Activated CD8-positive, alpha-beta T cell treated with anti-CD3 and anti-CD28 coated beads for 36 hours (primary cell): ENCODE measurements at places on chromosomes 7 and 10. TPM values are rescaled to one million over a fixed set of nuclear protein-coding genes. Genes with fewer than 3 reads are reported as not detected.
A peak's percentile ranks its signal among the peaks of the same experiment; 100 is the strongest.

GRCh38 chr7:48551652-48552051 is 372.7 kb upstream of the CDC14C start:
- no peaks in the 10 kb centered on the region for H3K36me3 ChIP-seq
- no peak overlapping the region for H3K27ac ChIP-seq
- H3K27me3 ChIP-seq: no peaks in the 10 kb centered on the region
- H3K4me3 ChIP-seq: no peak overlapping the region

GRCh38 chr10:86106616-86107015 is 260.0 kb downstream of the GRID1 start:
- H3K27me3 ChIP-seq: no peaks in the 10 kb centered on the region
- no peaks in the 10 kb centered on the region for H3K36me3 ChIP-seq
- DNase-seq: no peak

GRCh38 chr10:95783741-95784140 is 27.8 kb downstream of the ENTPD1 start:
- peaks cover 16% of the 10 kb centered on the region for H3K27me3 ChIP-seq
- peaks cover 3% of the 10 kb centered on the region for H3K4me1 ChIP-seq
- H3K4me3 ChIP-seq: no peak overlapping the region
- no peak for DNase-seq
- H3K36me3 ChIP-seq: no peaks in the 10 kb centered on the region

GRCh38 chr7:86643561-86644281 is at the start of gene GRM3:
GRM3 (plus strand) TSS chr7:86643909; CDS start chr7:86765146, 121,237 bp downstream.
- no peaks in the 10 kb centered on the region for H3K4me1 ChIP-seq
- no peaks in the 10 kb centered on the region for H3K36me3 ChIP-seq
- H3K27me3 ChIP-seq: peaks cover 19% of the 10 kb centered on the region
- no peak for DNase-seq

GRCh38 chr7:107939573-107940489 is 48.8 kb downstream of the DLD start:
- H3K36me3 ChIP-seq: peaks cover 2% of the 10 kb centered on the region
- DNase-seq: no peak
- no peaks in the 10 kb centered on the region for H3K4me1 ChIP-seq

DNA sequence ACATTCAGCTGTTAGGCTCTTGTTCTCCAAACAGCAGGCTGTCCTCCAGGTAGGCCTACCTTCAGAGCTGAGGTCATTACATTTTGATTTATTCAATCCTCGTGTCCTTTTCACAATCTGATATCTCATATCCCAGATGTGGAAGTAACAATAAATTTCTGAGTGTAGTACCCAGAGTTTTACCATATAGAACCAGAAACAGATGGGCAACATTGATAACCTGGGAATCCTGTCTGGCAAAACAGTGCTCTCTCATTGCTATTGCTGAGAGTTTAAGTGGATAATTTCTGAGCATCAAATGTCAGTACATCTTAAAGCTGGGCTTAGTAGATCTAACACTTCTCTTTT is 1007.8 kb downstream of the REEP3 start:
- no peaks in the 10 kb centered on the region for H3K27me3 ChIP-seq
- no peaks in the 10 kb centered on the region for H3K4me1 ChIP-seq
- DNase-seq: no peak

DNA sequence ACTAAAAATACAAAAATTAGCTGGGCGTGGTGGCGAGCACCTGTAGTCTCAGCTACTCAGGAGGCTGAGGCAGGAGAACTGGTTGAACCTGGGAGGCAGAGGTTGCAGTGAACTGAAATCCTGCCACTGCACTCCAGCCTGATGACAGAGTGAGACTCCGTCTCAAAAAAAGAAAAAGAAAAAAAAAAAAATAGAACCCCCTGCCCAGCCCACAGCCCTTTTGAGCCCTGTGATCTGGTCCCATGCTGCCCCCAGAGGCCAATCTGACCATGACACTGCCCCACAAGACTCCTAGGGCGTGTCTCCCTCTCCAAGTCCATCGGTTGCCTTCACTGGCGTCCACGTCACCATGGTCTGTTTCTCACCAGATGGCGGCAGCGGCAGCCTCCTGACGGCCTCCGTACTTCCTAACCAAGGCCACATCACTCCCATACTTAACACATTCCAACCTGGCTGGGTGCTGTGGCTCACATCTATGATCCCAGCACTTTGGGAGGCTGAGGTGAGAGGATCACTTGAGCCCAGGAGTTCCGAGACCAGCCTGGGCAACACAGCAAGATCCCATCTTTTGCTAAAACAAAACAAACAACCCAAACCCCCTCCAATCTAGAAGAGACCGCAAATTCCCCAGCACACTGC is 18.0 kb downstream of the STX1A start:
- peak; percentile 51 for DNase-seq
- peaks cover 21% of the 10 kb centered on the region for H3K36me3 ChIP-seq
- H3K27ac ChIP-seq: no peak overlapping the region
- peaks cover 7% of the 10 kb centered on the region for H3K4me1 ChIP-seq

- DNase-seq: no peak
- H3K27ac ChIP-seq: no peak overlapping the region
- no peaks in the 10 kb centered on the region for H3K36me3 ChIP-seq
- H3K4me1 ChIP-seq: peaks cover 14% of the 10 kb centered on the region
- peak overlapping the region; percentile 27 for H3K4me3 ChIP-seq
- H3K27me3 ChIP-seq: peaks cover 62% of the 10 kb centered on the region
Observed at GRCh38 chr10:75408509-75408875, 6.9 kb upstream of the ZNF503 start.

DNA sequence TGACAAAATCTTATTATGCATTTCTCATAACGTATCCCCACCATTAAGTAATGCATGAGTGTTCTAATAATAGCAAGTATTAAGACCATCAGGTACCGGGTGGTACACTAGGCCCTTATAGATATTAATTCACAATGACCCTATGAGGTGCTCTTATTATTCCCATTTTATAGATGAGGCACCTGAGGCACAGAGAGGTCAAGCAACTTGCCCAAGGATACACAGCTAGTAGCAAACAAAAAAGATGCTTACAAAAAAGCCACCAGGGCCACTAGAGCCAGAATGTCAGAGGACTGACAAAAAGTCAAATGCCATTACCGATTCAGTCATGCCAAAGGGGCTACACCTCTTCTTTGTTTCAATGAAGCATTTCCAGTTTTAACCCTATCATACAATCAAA is 5.9 kb downstream of the RSU1 start:
- no peaks in the 10 kb centered on the region for H3K27me3 ChIP-seq
- no peak overlapping the region for H3K27ac ChIP-seq
- peaks cover 36% of the 10 kb centered on the region for H3K4me1 ChIP-seq
- no peak overlapping the region for H3K4me3 ChIP-seq
- DNase-seq: no peak

- DNase-seq: no peak
- peaks cover 2% of the 10 kb centered on the region for H3K27me3 ChIP-seq
- no peaks in the 10 kb centered on the region for H3K36me3 ChIP-seq
- no peak overlapping the region for H3K27ac ChIP-seq
- no peak overlapping the region for H3K4me3 ChIP-seq
Observed at GRCh38 chr7:89264126-89264525, 468.6 kb upstream of the TEX47 start.

- no peaks in the 10 kb centered on the region for H3K36me3 ChIP-seq
- no peak overlapping the region for H3K27ac ChIP-seq
- DNase-seq: no peak
- no peak overlapping the region for H3K4me3 ChIP-seq
- no peaks in the 10 kb centered on the region for H3K4me1 ChIP-seq
Observed at GRCh38 chr7:50056131-50056530, 36.9 kb downstream of the ZPBP start.

- DNase-seq: no peak
- H3K4me1 ChIP-seq: peaks cover 36% of the 10 kb centered on the region
- peak overlapping the region; percentile 86 for H3K4me3 ChIP-seq
- no peaks in the 10 kb centered on the region for H3K27me3 ChIP-seq
Observed at GRCh38 chr7:135661311-135662122, 797 bp upstream of the STMP1 start.

DNA sequence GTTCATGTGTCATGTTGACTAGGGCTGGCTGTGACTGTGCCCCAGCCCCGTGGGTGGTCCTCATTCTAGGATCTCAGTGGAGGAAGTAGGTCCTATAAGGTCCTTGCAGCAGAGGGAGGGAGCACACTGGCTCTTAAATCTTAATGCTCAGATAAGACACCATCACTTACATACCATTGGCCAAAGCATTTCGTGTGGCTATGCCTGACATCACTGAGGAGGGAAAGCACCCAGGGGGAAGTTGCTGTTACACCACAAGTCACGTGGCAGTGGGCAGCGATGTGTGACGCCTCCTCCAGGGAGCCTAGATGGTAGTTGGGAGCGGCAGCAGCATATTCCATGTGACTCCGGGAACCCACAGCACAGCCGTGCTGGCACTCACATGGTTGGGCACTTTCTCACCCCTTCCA is 224.7 kb upstream of the SH2B2 start:
- peak; percentile 32 for DNase-seq
- no peak overlapping the region for H3K27ac ChIP-seq
- H3K36me3 ChIP-seq: no peaks in the 10 kb centered on the region
- H3K27me3 ChIP-seq: no peaks in the 10 kb centered on the region

DNA sequence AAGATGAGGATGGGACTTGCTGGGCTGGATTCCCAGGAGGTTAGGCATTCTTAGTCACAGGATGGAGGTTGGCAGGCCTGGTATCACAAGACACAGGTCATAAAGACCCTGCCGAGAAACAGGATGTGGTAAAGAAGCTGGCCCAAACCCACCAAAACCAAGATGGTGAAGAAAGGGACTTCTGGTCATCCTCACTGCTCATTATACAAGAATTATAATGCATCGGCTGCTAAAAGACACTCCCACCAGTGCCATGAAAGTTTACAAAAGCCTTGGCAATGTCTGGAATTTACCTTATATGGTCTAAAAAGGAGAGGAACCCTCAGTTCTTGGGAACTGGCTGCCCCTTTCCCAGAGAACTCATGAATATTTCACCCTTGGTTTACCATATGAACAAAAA is 345.5 kb upstream of the POM121L12 start:
- no peaks in the 10 kb centered on the region for H3K4me1 ChIP-seq
- H3K4me3 ChIP-seq: no peak overlapping the region
- no peak for DNase-seq
- no peaks in the 10 kb centered on the region for H3K36me3 ChIP-seq
- H3K27me3 ChIP-seq: no peaks in the 10 kb centered on the region

DNA sequence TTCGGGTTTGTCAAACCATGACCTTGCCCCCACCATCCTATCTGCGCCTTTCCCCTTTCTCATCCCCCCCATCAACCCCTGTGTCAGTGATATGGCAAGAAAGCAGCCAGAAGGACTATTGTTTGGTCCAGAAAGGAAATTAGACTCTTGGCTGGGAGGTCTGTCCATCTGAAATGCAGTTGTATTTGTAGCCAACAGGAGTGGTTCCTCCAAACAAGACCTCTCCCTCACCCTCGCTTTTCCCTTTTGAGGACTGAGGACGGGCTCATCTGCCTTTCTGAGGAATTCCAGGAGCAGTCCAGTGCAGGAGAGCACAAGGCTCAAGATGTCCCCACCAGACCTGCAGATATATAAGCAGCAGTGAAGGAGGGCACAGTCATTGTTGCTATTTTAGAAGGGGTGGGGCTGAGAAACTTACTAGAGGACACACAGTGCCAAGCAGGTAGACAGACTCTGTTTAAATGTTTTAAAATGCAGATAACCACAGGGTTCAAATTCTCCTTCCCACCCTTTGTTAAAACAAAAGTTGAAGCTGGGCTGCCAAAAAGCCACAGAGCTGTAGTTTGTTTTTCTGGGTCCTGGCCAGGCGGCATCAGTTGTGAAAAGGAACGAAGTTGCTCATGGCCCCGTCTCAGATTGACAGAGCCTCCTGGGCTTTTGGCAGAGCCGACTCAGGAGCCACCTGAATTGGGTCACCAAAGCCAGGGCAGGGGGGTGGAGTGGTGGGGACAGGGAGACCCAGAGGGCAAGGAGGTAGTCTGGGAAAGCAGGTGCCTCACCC is 37.3 kb downstream of the CYP17A1 start:
- H3K36me3 ChIP-seq: peaks cover 26% of the 10 kb centered on the region
- peak overlapping the region; percentile 20 for H3K27ac ChIP-seq
- no peak for DNase-seq
- H3K27me3 ChIP-seq: no peaks in the 10 kb centered on the region
- no peak overlapping the region for H3K4me3 ChIP-seq

DNA sequence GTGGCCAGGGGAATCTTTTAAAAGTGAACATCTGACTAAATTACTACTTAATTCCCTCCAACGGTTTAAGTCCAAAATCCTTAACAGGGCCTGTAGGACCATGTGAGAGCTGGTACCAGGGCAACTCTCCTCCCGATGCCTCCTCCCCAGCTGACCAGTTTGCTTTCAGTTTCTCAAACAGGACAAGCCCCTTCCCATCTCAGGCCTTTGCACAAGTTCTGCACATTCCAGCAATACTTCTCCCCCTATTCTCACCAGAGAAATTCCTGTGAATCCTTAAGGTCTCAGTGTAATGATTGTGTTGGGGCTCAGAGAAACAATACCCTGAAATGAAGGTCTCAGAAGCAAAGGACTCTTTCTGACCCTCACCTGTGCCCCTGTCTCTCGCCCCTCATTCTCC is 8.0 kb upstream of the CALHM1 start:
- H3K4me1 ChIP-seq: peaks cover 13% of the 10 kb centered on the region
- no peaks in the 10 kb centered on the region for H3K27me3 ChIP-seq
- DNase-seq: no peak

- H3K4me1 ChIP-seq: peaks cover 24% of the 10 kb centered on the region
- H3K27me3 ChIP-seq: no peaks in the 10 kb centered on the region
- H3K27ac ChIP-seq: no peak overlapping the region
- H3K36me3 ChIP-seq: no peaks in the 10 kb centered on the region
- no peak overlapping the region for H3K4me3 ChIP-seq
Observed at GRCh38 chr10:6669269-6669859, 89.3 kb upstream of the PRKCQ start.

DNA sequence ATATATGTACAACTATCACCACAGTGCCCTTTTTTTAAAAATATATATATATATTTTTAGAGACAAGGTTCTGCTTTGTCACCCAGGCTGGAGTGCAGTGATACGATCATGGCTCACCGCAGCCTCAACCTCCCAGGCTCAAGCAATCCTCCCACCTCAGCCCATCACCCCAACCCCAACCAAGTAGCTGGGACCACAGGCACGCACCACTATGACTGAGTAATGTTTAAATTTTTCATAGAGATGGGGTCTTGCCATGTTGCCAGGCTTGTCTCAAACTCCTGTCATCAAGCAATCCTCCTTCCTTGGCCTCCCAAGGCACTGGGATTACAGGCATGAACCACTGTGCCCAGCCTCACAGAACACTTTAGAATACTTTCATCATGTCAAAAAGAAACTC is 234.9 kb downstream of the SH2D4B start:
- no peaks in the 10 kb centered on the region for H3K4me1 ChIP-seq
- no peaks in the 10 kb centered on the region for H3K36me3 ChIP-seq
- H3K27ac ChIP-seq: no peak overlapping the region
- H3K27me3 ChIP-seq: peaks cover 4% of the 10 kb centered on the region

- H3K27me3 ChIP-seq: no peaks in the 10 kb centered on the region
- H3K27ac ChIP-seq: no peak overlapping the region
- no peaks in the 10 kb centered on the region for H3K4me1 ChIP-seq
- peaks cover 12% of the 10 kb centered on the region for H3K36me3 ChIP-seq
- DNase-seq: no peak
Observed at GRCh38 chr7:111393011-111393754, 169.1 kb downstream of the IMMP2L start.

GRCh38 chr10:4008676-4009382 is 223.8 kb upstream of the KLF6 start:
- H3K36me3 ChIP-seq: no peaks in the 10 kb centered on the region
- no peak for DNase-seq
- peaks cover 2% of the 10 kb centered on the region for H3K27me3 ChIP-seq
- H3K27ac ChIP-seq: no peak overlapping the region

VWC2 gene
- total RNA-seq: not detected

SMKR1 gene
- 2.6 TPM for total RNA-seq

MSS51 gene
- total RNA-seq: 2.3 TPM

TMEM184A gene
- total RNA-seq: not detected

WNT16 gene
- total RNA-seq: not detected

FFAR4 gene
- not detected for total RNA-seq

SPDYE9 gene
- total RNA-seq: not detected

AOC1 gene
- total RNA-seq: not detected
